ENCODE measurements at places on chromosomes 2 and 18.

GRCh38 chr2:98710734-98711133 is 20.2 kb downstream of the MGAT4A start:
- DNase-seq: no peak

DNA sequence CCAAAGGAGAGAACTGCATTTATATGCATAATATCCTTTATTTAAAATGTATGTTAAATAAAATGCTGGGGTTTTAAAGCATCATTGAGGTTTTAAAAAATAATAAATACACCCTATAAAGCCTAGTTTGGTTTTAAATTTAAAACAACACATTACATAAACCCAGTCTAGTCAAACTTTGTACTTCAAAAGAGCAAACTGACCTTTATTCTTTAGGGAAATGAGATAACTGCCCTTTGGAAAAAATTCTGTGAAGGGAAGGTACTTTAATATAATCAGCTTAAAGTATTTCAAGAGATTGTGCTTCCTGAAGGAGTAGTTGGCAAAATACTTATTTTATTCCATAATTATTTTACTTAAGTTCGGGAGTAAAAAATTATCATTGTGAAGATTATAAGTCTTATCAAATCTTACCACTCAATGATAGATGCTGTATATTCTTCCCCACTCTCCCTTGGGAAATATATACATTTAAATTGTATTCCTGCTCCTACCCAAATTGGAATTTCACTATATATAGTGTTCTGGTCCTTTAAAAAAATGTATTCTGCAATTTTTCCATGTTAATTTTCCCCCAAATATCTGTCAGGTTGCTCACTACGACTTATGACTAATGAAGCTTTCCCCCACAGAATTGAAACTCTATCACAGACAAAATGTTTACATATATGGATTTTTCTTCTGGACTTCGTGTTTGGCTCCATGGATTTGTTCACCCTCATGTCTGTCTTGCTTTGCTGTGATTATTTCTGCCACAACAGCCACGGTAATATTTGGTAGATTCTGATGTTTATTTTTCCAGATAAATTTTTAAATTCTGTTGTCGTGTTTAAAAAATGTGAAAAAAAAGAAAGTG is 42.1 kb downstream of the ZC3H6 start:
- DNase-seq: peak; percentile 17

DNA sequence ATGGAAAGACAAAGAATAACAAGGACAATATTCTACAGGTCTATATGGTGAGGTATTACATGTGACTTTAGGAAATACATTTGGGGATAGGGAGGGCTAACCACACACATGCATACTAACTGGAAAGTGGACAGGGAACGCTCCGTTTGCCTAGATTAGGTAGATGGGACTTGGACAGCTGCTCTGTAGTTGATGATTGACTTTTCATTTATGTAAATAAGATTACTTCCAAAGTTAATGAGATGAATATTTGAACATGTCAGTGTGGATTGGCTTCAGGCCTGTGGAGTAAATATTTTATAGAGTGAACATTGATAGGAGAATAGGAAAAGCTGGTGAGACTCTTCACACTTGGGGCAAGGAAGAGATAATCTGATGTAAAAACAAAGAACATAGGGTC is 142.0 kb downstream of the NCK2 start:
- no peak for DNase-seq

DNA sequence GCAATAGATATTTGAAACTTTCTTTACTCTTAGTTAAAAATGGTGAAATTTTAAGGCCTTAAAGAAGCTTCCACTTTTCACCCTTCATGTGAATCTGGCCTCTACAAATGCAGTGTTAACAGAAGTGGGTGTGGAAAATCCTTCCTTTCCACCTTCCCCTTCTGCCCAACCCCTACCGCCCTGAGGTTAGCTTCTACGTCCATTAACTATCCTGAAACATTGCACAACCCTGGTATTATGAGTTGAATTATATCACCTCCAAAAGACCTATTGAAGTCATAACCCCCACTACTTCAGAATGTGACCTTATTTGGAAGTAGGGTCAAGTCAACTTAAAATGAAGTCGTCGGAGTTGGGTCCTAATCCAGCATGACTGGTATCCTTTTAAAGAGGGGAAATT is 80.8 kb upstream of the ACSL3 start:
- DNase-seq: no peak

DNA sequence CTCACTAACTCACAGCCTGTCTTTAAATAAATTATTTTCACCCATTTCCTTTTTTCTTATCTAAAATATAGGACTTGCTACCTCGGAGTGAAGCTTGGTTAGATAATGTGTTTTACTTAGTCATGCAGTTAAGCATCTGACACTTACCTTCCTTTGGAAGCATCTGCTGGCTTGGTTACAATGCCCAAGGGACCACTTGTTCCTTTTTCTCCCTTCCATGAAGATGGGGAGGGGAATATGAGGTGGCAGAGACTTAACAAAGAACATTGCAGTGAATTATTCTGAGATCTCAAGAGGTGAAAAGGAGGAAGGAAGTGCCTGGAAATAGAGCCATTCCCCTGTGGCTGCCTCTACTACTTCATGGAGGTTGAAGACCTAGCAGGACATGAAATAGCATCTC is 145.4 kb upstream of the FOSL2 start:
- DNase-seq: no peak

GRCh38 chr2:71226965-71227560 is at the start of gene PAIP2B:
Gene PAIP2B (minus strand): TSS chr2:71227103. CDS start chr2:71202589, 24,514 bp downstream.
- DNase-seq: peak; percentile 94

GRCh38 chr18:37253394-37254235 is 312.0 kb downstream of the CELF4 start:
- no peak for DNase-seq

GRCh38 chr2:82993609-82994008 is 1465.5 kb downstream of the SUCLG1 start:
- no peak for DNase-seq

- no peak for DNase-seq
Measured at GRCh38 chr2:215454519-215455246, 18.8 kb upstream of the FN1 start.

DNA sequence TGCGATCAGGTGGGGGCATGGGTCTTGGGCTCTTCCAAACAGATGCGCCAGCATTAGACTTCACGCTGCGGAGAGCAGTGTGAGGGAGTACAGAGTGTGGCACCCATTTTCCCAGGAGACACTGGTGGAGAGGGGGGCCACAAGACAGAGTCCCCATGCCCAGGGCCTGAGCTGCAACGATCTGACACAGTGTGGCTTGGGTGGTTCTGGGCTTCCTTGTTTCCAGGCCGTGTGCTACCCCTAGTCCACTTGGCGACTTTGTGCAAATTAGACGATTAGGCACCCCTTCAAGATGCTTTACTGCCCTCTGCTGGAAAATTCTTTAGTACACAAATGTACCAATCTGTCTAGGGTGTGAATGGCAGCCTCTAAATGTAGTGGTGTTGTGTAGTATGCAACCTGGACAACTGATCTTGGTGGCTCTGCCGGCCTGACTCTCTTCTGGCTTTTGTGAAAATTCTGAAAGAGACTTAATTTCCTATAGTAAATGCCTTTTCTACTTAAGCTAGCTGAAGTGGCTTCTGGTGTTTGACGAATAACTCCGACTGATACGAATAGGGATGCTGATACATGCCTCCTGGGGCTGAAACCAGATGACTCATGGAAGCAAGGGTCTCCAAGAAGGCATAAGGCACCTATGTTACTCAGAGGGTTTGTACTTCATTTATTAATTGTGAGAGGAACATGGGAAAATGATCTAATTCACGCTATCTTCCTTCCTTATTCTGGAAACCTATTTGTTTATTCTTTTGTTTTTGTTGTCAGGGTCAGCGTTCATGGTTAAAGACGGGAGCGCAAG is 92.3 kb upstream of the SMAD2 start:
- peak; percentile 65 for DNase-seq

- peak; percentile 44 for DNase-seq
Measured at GRCh38 chr18:3585656-3586509, 135.9 kb downstream of the TGIF1 start.

DNA sequence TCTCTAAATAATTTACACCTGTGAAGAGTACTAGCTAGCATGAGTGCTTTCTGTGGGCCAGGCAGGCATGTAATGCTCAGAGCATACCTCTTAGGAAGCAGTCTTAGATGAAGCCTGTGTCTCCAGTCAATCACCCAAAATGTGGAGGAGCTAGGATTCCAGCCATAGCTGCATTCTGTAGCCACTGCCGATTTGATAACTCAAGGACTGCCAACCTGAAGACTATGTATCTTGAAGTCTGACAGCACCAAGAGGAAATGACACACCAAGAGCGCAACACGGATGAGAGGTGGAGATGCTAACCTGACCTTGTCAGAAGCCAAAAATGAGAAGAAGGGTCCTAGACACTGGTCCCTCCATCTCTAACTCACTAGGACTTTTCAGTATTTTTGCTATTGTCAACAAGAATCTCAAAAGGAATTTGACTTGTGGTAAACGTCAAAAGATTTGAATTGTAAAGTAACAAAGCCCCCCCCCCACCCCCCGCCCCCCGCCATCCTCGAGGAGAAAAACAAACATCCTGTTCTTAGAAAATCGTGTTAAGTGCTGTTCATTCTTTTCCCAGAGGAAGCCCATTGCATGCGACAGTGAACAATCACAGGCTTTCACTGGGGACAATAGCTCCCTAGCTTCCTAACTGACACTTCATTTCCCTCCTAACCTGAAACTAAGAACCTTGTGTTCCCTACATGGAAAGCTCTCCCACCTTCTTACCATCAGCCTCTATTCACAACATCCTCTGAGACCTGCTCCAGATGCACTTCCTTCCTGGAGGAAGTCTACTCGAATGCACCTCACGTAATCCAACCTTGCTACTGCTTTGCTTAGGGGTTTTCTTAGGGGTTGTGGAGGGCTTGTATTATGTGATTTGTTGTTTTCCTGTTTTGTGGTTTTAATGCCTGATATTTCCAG is 14.7 kb downstream of the CDC42EP3 start:
- no peak for DNase-seq

- DNase-seq: no peak
Measured at GRCh38 chr2:51013079-51013932, 18.6 kb downstream of the NRXN1 start.

DNA sequence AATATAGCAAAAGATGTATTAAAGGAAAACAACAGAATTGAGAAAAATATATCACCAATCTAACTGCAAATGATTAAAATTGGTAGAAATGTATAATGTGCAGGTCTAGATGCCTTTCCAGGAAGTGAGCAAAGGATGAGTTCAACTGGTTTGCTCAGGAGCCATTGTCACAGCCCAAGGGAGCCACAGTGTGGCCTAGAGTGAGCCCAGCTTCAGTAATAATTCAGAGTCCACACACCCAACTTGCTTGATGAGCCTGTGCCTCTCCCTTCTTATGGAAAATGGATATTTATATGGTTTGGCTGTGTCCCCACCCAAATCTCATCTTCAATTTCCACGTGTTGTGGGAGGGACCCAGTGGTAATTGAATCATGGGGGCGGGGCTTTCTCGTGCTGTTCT is 92.2 kb upstream of the ASAP2 start:
- no peak for DNase-seq

- DNase-seq: no peak
Measured at GRCh38 chr2:38214209-38214717, 138.3 kb upstream of the CYP1B1 start.

GRCh38 chr2:64311191-64311910 is 142.6 kb upstream of the LGALSL start:
- no peak for DNase-seq

DNA sequence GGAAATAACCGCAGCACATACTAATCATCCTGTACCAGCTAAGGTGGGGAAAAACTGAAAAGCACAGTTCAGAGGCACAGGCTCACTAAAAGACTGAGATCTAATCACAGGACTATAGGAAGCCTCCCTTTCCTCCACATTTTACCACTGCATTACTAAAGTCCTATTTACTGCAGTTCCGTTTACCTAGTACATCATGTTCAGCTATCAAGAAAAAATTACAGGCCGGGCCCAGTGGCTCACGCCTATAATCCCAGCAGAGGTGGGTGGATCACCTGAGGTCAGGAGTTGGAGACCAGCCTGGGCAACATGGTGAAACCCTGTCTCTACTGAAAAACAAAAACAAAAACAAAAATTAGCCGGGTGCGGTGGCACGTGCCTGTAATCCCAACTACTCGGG is 11.0 kb upstream of the NBEAL1 start:
- DNase-seq: no peak

- peak; percentile 50 for DNase-seq
Measured at GRCh38 chr18:49447810-49448745, 12.4 kb downstream of the DYM start.

GRCh38 chr2:235725841-235726240 is 232.0 kb downstream of the AGAP1 start:
- DNase-seq: no peak

- DNase-seq: no peak
Measured at GRCh38 chr2:105140240-105140568, 101.3 kb upstream of the GPR45 start.

DNA sequence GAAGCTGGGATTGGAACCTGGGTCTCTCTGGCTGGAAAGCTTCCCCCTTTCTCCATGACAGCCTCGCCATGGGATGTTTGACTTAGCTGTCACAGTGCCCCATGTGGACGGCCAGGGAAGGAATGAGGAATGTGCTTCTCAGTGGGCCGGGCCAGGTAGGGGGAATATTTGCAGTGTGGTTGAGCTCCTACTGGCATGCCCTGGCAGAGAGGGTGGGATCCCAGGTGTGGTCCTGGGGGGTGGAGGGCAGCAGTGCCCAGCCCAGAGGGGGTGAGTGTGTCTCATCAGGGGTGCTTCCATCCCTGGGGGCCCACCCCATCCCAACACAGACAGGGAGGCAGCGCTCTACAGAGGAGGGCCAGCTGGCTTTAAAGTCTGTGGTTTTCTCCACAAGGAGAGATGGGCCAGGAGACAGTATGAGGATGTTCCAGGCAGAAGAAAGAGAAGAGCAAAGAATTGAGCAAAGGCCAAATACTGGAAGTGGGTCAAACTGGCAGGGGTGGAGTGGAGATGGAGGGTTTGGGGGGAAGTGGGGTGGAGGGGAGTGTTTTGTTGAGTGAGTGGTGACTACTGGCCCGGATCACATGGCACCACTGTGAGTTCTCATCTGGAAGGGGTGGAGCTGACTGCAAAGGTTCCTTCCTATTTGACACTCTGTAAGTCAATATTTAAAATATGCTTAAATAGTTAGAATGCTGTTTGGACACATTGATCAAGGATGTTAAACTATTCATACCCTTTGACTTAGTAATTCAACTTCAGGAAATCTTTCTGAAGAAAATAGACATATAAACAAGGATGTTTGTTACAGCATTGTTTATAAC is 94.0 kb downstream of the MYCN start:
- no peak for DNase-seq

DNA sequence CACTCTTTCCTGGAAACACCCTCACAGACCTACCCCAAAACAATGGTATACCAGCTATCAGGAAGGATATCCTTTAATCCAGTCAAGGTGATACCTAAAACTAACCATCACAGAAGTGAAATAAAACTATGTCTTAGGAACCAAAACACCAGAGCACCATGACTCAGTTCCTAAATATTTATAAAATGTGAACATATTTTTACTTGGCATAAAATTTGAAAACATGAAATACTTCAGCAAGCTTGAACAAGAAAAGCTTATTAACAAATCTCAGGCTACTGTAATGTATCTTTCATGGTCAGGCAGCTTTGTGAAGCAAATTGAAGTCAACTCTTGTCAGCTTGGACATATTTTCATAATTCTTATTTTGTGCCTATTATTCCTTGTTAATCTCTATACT is 440.8 kb upstream of the CDH20 start:
- no peak for DNase-seq

- DNase-seq: peak; percentile 62
Measured at GRCh38 chr2:74919827-74920226, 38.6 kb upstream of the POLE4 start.

GRCh38 chr18:26546875-26547645 is 1.3 kb downstream of the KCTD1 start:
- DNase-seq: no peak

Measured in hepatic stellate cell (primary cell).